ENCODE measurements at places on chromosomes 3 and 15.

GRCh38 chr3:47299381-47300318 lies 16.9 kb downstream of the KLHL18 start:
- DNase-seq, result no peak

DNA sequence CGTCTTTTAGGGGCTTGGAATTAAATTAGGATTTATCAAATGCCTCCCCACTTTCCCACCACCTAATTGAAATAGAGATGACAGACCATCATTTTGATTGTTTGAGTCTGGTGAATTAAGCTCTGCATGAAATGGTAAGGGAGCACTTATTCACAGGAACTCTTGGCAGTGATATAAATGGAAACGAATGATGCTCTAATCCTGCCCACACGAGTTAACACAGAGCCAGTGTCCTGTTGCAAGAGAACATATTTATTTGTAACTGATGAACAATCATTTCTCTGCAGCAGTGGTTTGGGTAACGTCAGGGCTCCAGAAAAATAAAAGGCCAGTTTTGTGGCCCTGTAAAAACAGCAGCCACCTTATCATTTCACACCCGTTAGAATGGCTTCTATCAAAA lies 163.3 kb downstream of the FEZF2 start:
- no peak for DNase-seq

DNA sequence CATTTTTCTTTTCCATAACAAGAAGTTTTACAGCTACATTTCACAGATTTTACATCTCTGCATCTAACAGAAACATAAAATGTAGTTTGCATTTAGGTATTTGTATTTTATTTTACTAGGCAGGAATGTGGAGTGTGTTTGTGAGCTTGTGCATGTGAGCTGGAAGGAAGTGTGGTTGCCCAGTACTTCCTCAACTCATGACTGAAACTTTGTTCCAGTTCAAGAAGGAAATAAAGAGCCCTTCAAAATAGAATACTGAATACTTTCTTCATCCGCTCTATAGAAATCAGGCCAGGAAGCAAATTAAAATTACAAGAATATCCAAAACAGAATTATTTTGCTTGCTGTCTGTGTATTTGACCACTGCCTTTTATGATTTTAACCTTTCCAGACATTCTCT lies 81.3 kb downstream of the CHL1 start:
- DNase-seq, result no peak

DNA sequence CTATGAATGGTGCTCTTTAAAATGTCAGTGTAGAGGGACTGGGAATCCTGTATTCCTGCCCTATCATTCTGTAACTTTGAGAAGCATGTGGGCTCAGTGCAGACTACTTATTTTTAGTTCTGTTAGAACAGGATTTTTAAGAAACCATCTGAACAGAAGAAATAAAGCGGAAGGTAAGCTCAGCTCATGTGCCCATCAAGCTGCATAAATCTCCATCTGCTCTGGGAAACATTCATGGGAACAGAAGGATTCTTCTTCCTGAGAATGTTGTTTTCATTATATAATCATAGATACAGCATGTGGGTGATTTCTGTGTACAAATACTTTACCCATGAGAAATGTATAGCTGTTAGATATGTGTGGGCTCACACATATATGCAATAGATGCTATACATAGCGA lies 69.9 kb downstream of the SIDT1 start:
- no peak for DNase-seq

- peak; percentile 28 for DNase-seq
Measured at GRCh38 chr3:27914199-27914598, 192.1 kb upstream of the EOMES start.

DNA sequence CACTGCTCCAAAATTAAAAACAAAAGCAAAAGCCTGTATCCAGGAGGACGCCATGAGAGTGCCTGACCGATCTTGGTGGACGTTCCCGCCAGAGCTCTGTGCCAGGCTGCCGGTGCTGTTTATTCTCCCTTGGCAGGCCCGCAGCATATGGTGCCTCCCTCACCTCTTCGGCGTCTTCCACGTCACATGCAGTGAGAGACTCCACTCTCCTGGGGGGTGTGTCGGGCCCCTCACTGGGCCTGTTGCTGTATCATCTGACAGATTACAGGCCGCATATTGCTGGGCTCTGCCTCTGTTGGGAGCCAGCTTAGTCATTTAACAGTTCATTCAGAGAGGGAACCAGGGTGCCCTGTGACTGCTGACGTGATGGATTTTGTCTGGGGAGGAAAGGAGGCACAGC lies 86.4 kb upstream of the ARRDC4 start:
- DNase-seq, result no peak

GRCh38 chr3:152797751-152798432 lies 37.0 kb upstream of the P2RY1 start:
- no peak for DNase-seq

GRCh38 chr3:127173516-127174166 lies 19.3 kb upstream of the PRR23E start:
- DNase-seq, result no peak

DNA sequence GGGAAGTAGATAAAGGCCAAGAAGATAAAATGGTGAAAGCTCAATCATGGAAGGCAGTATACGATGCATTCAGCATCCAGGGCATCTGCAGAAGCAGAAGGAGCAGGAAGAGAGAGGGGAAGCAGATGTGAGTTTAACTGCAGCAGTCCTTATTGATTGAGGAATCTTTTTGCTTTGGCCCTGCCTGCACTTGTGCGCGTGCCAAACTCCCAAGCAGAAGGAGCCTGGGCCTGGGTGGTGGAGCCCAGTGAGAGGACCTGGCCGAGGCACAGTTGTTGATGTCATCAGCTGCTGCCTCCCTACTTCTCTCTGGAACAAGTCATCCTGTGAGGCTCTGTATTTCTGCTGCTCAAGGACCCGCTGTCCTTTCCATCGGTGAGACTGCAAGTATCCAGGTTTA lies 65.5 kb upstream of the ROPN1 start:
- DNase-seq, result no peak

- no peak for DNase-seq
Measured at GRCh38 chr3:49812916-49813496, 747 bp downstream of the UBA7 start.

GRCh38 chr3:188284455-188285212 lies 130.7 kb downstream of the LPP start:
- DNase-seq, result no peak

GRCh38 chr3:172517859-172518466 lies 5.3 kb downstream of the TNFSF10 start:
- no peak for DNase-seq

GRCh38 chr15:95192923-95193322 lies 961.6 kb downstream of the MCTP2 start:
- no peak for DNase-seq

- DNase-seq, result no peak
Measured at GRCh38 chr3:171187706-171188290, 161.3 kb upstream of the SLC2A2 start.

- DNase-seq, result no peak
Measured at GRCh38 chr3:110533089-110533488, 538.5 kb upstream of the NECTIN3 start.
